ENCODE measurements at places on chromosomes 12 and 14. TPM values are rescaled to one million over a fixed set of nuclear protein-coding genes. Genes with fewer than 3 reads are reported as not detected.

- no peak for DNase-seq
Measured at GRCh38 chr14:52018252-52018651, 28.9 kb downstream of the RTRAF start.

Gene BEGAIN
- total RNA-seq: 3.8 TPM

DNA sequence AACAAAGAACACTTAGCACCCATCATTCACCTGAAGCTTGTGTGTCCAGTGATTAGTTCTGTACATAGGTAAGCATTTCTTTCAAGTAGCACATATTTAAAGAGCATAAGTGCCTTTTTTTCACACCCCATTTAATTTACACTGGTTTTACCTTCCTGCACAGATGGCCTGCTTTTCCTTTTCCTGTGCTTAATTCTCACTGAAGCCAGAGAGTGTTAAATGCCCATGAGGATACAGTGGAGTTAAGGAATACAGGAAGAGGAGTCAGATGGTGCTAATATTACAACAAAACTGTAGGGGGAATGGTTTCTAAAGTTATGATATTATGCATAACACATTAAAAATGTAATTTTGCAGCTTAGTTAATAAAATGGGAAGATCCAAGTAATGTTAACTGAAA, 31.0 kb upstream of the SLC38A1 start:
- DNase-seq: no peak

- DNase-seq: no peak
Measured at GRCh38 chr14:95948558-95948981, 71.9 kb downstream of the TUNAR start.

Gene KRT72
- total RNA-seq: not detected

GRCh38 chr12:108635201-108635996, 1.7 kb upstream of the SELPLG start:
- DNase-seq: no peak

DNA sequence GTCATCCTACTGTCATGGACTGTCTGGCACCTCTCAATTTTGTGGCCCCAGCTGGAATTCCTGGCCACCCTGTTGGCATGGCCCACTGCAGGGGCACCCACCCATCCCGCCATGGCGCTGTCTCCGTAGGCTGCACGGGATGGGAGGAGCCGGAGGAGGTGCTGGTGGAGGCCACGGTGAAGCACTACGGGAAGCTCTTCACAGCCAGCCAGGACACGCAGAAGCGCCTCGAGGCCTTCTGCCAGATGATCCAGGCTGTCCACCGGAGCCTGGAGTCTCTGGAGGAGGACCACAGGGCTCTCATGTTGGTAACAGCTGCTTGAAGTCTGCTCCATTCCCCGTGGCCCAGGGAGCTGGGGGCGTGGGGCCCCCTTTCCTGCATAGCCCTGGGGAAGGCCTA, 3.9 kb downstream of the CCDC197 start:
- DNase-seq: no peak

- no peak for DNase-seq
Measured at GRCh38 chr12:6855322-6855721, 3.4 kb downstream of the USP5 start.

- DNase-seq: no peak
Measured at GRCh38 chr14:105488781-105489541, 2.1 kb upstream of the TEDC1 start.

DNA sequence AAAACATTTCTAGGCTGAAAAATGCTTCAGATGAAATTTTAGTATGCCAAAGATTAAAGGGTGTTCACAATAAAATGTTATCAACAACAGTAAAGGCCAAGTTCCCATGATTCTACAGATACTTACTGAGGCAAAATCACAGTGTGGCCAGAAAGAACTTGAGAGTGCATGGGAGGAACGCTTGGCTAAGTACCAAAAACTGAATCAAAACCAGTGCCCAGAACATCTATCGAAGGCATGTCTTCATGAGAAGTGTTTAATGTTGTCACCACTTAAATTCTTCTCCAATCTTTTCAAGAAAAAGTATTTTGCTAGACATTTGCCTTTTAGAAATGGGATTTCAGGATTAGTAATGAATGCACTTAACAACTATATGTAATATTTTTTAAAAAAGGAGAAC, 41.5 kb downstream of the KIF21A start:
- no peak for DNase-seq

- DNase-seq: no peak
Measured at GRCh38 chr14:68716698-68717097, 76.2 kb downstream of the ZFP36L1 start.

Gene FGF23
- not detected for total RNA-seq

Gene B4GALNT1
- total RNA-seq: 42.3 TPM

GRCh38 chr12:109612975-109613502, 39.4 kb downstream of the MVK start:
- DNase-seq: peak; percentile 63

Gene FOXM1
- 88.6 TPM for total RNA-seq

Gene ITGB7
- total RNA-seq: 3.4 TPM

GRCh38 chr12:31634620-31635019, 24.9 kb upstream of the ETFBKMT start:
- DNase-seq: no peak
